ENCODE measurements at places on chromosomes 7 and 10.

DNA sequence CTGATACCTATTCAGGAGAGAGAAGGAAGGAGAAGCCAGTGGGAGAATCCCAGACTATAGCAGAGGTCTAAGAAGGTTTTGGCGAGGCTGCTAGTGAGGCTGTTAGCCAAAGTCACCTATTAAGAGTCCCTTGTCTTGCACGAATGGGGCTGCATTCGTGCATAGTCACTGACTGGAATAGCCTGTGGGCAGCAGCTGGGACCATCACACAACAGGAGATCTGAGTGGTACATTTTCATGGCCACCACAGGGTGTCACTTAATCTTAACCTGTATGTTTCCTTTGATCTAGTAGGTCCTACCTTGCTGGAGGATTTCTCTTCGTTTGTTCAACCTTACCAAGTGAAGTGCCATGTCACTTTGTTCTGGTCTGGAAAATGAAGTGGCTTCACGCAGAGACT lies 319.9 kb downstream of the BMPER start:
- DNase-seq, result no peak

DNA sequence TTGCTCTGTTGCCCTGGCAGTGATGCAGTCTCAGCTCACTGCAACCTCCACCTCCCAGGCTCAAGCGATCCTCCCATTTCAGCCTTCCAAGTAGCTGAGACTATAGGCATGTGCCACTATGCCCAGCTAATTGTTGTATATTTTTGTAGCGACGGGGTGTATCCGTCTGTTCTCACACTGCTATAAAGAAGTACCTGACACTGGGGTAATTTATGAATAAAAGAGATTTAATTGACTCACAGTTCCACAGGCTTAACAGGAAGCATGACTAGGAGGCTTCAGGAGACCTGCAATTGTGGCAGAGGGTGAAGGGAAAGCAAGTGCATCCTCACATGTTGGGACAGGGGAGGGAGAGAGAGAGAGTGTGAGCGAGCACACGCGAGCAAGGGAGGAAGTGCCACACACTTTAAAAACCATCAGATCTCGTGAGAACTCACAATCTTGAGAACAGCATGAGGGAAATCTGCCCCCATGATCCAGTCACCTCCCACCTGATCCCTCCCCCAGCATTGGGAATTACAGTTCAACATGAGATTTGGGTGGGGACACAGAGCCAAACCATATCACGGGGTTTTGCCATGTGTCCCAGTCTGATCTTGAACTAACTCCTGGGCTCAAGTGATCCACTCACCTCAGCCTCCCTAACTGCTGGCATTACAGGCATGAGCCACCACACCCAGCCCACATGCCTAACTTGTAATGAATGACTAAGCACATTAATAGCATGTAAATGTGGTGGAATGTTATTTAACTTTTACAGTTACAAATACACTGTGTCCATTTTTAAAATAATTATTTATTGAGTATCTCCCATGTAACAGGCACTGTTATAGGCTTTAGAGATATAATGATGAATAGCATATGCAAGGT lies 65.5 kb downstream of the RALA start:
- no peak for DNase-seq

- no peak for DNase-seq
Measured at GRCh38 chr7:133394369-133394768, 141.5 kb downstream of the EXOC4 start.

- no peak for DNase-seq
Measured at GRCh38 chr10:50510517-50511473, 113.0 kb downstream of the SGMS1 start.

- DNase-seq, result no peak
Measured at GRCh38 chr10:24383681-24384106, 174.8 kb downstream of the KIAA1217 start.

All from CD8-positive, alpha-beta memory T cell (primary cell).